HT-29 (cell line): ENCODE measurements at places on chromosomes 4 and X. TPM values are rescaled to one million over a fixed set of nuclear protein-coding genes. Genes with fewer than 3 reads are reported as not detected.

The ODAPH gene
- not detected in 2 replicates for total RNA-seq

The SOX3 gene
- not detected in 2 replicates for total RNA-seq

The PDLIM3 gene
- total RNA-seq: not detected in 2 replicates

The PRICKLE3 gene
- total RNA-seq: 19.0 and 22.3 TPM in 2 replicates

The INTU gene
- total RNA-seq: 1.5 and 2.4 TPM in 2 replicates

The F8A3 gene
- 1.2 and 5.2 TPM in 2 replicates for total RNA-seq

The TECRL gene
- not detected in 2 replicates for total RNA-seq

The ADGRL3 gene
- 0.03 TPM in 1 of 2 replicates, not detected in the other for total RNA-seq

The AP1S2 gene
- 8.6 and 10.6 TPM in 2 replicates for total RNA-seq

The ZNF185 gene
- 3.5 and 4.0 TPM in 2 replicates for total RNA-seq

The PCDH11X gene
- not detected in 2 replicates for total RNA-seq

The PAGE2 gene
- total RNA-seq: not detected in 2 replicates

The RTL3 gene
- total RNA-seq: not detected in 2 replicates

The PDGFRA gene
- total RNA-seq: not detected in 2 replicates

The SCFD2 gene
- 32.7 and 33.1 TPM in 2 replicates for total RNA-seq

The TMPRSS11B gene
- not detected in 2 replicates for total RNA-seq

The NOX1 gene
- total RNA-seq: 14.6 and 17.7 TPM in 2 replicates

The HAUS3 gene
- 9.7 and 10.8 TPM in 2 replicates for total RNA-seq

The CASK gene
- 8.2 and 13.5 TPM in 2 replicates for total RNA-seq

The PF4V1 gene
- total RNA-seq: not detected in 2 replicates

The MBNL3 gene
- total RNA-seq: 5.4 and 7.6 TPM in 2 replicates

The BEND2 gene
- not detected in 2 replicates for total RNA-seq

The DRP2 gene
- total RNA-seq: 0.05 and 0.13 TPM in 2 replicates

The F9 gene
- total RNA-seq: not detected in 2 replicates

The ADH6 gene
- total RNA-seq: 0.13 and 0.47 TPM in 2 replicates

The PAGE4 gene
- not detected in 2 replicates for total RNA-seq

The HELT gene
- not detected in 2 replicates for total RNA-seq

The TAF7L gene
- total RNA-seq: not detected in 2 replicates

The NKRF gene
- total RNA-seq: 6.9 and 7.8 TPM in 2 replicates

The ADH1B gene
- total RNA-seq: not detected in 2 replicates

The NDST3 gene
- total RNA-seq: not detected in 2 replicates

The FGFBP1 gene
- 0.36 and 0.81 TPM in 2 replicates for total RNA-seq

The HTT-AS gene
- not detected in 2 replicates for total RNA-seq

The KIAA1210 gene
- total RNA-seq: not detected in 2 replicates
